Stimulated activated CD4-positive, alpha-beta T cell treated with anti-CD3 and anti-CD28 coated beads, Interleukin-1b, Interleukin-23, amount 100 ng/mL, for 24 hours (primary cell): ENCODE measurements at places on chromosomes 3 and 15.

- no peak for DNase-seq
These were observed 201.1 kb downstream of the AKAP13 start for GRCh38 chr15:85581495-85581894.

GRCh38 chr15:57287123-57287521 is 89.2 kb upstream of the CGNL1 start:
- DNase-seq: no peak

DNA sequence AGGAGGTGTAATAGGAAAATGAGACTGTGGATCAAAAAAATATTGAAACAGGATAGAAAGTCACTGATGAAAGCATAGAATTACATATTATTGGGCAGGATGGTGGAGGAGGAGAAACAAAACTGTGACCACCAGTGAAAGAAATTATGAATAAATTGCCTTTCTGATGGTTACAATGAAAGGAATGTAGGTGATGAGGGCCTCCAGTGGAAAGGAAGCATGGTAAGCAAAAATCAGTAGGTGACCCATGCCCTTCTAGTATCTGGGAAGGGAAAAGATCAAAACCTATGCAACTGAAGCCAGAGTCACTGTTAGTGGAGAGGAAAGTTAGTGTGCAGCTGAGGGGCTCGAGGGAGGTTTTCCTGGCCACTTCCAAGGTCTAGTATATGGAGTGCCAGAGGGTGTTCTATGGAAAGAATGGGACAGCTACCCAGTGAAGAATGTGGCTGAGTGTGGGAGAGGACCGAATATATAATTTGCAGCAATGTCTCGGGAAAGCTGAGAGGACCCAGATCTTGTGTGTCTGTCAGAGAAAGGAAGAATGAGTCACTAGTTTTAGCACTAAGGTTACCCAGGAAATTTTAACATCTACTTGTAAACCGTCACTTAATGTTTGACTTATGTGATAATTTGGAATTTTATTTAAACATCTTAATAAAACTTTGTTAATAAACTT is 146.2 kb downstream of the NFKBIZ start:
- no peak for DNase-seq

GRCh38 chr3:108791473-108791872 is 31.1 kb upstream of the TRAT1 start:
- no peak for DNase-seq

GRCh38 chr3:127744253-127744815 is 71.6 kb downstream of the ABTB1 start:
- DNase-seq: no peak

DNA sequence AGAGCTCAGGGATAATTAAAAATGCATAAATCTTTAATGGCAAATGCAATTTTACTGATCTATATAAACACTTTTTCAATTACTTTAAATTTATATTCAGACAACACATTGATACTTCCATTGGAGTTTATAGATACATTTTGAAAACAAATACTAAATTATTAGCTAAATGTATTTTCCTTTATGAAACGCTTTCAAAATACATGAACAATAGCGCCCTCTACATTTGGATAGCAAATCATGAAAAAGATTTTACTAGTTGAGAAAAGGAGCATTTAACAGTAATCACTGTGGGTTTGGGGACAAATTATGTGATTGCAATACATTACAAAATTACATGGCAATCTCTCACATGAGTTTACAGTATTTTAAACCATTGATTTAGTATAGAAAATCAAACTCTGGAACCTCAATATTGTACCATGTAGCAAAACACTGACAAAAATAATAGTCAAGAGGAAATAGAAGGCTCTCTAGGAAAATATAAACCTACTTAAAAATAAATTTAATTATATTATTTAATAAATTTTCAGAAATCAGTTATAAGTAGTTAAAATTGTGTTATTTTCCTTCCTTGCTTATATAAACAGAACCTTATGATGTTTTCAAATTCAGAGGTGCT is 207.9 kb downstream of the ZIC1 start:
- DNase-seq: no peak

GRCh38 chr3:43087249-43087776 is 18.6 kb downstream of the POMGNT2 start:
- no peak for DNase-seq

- no peak for DNase-seq
These were observed 132.6 kb downstream of the ATP1B3 start for GRCh38 chr3:142009029-142009428.

- no peak for DNase-seq
These were observed 13.3 kb upstream of the DOCK3 start for GRCh38 chr3:50661321-50661837.

- DNase-seq: no peak
These were observed 338.8 kb upstream of the DNAJC19 start for GRCh38 chr3:181328346-181328745.

GRCh38 chr3:113193288-113193687 is 18.1 kb upstream of the BOC start:
- no peak for DNase-seq

DNA sequence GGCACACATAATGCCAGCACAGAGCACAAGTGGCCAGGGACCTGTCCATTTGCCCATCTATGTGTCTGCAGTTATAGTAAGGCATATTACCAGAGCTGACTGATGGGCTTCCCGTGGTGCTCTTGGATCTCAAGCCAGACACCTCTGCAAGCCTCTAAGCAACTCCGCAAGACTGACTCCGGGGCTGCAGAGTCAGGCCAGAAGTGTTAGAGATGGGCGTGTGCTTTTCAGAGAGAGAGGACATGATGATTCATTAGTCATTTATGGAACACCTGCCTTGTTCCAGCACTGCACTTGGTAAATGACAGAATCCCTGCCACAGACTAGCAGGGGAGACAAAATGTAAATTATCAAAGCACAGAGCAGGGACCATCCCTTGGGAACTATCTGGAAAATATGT is 559.0 kb downstream of the PDCD6IP start:
- DNase-seq: no peak

- DNase-seq: no peak
These were observed 13.3 kb upstream of the PPP1R2 start for GRCh38 chr3:195556390-195556789.

- DNase-seq: no peak
These were observed 196.9 kb upstream of the PRICKLE2 start for GRCh38 chr3:64422192-64422591.

GRCh38 chr3:65762235-65762580 is 276.5 kb downstream of the MAGI1 start:
- DNase-seq: no peak

- DNase-seq: no peak
These were observed 55.4 kb upstream of the PIAS1 start for GRCh38 chr15:67998599-67999133.

GRCh38 chr3:15449489-15450224 is 22.3 kb downstream of the EAF1 start:
- no peak for DNase-seq

- no peak for DNase-seq
These were observed 608.4 kb downstream of the CADM2 start for GRCh38 chr3:85567071-85567676.

GRCh38 chr3:47541583-47542108 is 28.1 kb upstream of the ELP6 start:
- no peak for DNase-seq

DNA sequence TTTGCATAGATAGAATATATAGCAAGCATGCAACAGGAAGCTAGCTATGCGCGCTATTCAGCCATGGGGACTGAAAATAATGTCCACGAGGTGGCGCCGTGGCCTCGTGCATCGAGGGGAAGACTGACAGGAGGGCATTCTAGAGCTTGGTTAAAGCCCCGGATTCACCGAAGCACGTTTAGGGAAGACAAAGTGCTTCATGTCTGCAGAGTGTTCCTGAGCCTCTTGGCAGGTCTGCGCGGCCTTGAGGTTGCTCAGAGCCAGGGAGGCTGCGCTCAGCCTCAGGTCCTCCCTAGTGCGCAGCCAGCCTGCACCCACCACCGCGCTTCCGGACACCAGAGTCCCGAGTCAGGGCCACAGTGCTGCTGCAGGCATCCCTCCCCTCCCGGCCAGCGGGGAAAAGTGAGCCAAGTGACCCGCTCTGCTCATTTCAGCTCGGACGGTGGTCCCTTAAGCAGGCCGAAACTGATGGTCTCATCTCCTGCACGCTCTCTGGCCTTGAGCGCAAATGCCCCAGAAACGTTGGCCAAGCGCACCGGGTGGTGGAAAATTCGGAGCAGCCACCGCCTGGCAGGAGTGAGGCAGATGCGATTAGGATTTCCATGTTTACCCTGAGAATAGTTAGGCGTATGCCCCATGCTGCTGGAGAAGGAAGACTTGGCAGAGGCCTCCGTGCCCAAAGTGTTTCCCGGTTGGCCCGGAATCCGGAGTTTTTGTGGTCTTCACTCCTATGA is 24.8 kb downstream of the GABRA5 start:
- peak; percentile 22 for DNase-seq

DNA sequence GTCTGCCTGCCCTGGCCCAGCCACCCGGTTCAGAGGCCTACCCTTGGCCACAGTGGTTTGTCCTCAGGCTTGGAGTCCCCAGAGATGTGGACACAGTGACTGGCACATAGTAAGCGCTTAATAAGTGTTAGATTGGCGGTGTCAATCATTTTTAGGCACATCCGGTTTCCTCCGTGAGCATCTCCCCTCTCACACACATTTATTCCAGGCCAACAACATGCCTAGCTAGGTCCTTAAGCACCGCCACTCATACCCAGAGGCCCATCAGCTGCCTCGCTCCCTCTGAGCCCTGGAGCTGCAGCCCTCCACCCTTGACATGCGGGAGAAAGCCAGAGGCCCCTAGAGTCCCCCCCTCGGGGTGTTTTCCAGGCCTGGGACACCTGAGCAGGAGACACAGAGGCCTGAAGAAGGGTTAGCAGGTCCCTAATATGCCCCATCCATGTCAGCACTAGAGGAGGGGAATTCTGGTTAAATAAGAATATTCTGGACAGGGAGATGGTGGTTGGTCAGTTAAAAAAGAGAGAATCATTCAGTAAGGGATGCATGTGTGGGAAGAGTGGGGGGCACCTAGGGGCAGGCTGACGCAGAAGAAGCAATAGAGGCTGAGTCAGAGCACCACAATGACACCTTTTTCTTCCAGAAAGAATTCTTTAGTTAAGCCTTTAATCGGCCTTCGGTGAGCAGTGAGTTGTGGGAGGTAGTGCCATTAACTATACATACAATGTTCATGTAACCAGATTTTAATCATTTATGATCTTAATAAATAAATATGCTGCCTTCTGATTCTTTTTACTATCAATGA is 22.3 kb downstream of the NR2F2 start:
- no peak for DNase-seq

DNA sequence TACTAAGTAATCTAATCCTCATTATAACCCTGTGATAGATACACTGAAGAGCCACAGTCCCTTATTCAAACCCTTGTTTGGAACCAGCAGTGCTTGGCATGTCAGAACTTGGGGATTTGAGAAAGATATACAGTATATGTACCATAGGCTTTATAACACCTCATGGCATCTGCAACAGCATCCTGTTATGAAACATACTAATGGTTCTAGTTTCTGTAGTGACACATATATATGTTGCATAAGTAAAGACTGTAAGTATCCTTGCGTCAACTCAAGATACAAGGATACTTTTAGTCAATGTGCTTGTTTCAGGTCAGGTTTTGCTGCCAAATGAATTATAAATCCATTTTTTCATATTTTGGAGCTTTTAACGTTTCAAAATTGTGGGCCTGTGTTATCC is 58.5 kb downstream of the CCNL1 start:
- DNase-seq: no peak

DNA sequence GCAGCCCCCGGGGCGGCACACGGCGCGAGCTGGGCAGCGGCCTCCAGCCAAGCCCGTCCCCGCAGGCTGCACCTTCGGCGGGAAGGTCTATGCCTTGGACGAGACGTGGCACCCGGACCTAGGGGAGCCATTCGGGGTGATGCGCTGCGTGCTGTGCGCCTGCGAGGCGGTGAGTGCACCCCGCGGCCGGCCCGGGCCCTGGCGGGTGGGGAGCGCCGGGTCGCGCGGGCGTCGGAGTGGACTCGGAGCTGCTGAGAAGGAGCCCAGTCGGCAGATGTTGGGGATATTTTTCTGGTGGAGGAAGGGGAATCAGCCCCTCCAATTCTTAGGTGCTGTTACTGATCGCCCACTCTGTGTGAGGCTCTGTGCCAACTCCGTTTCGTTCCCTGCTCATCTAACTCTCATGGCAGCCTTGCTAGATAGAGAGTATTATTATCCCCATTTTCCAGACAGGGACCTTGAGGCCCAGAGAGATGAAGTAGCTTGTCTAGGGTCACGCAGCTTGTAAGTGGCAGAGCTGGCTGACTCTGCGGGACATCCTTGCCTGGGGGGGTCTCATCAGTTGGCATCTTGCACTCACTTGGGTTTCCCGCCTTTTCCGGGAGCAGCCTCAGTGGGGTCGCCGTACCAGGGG is 890 bp downstream of the CHRD start:
- DNase-seq: no peak
